Inflammatory macrophage treated with lipopolysaccharide for 1 hour (primary cell): ENCODE measurements at places on chromosomes 2 and 18.
A peak's percentile ranks its signal among the peaks of the same experiment; 100 is the strongest.

GRCh38 chr18:47788621-47789020 is 141.8 kb downstream of the SMAD2 start:
- DNase-seq, result peak; percentile 10

DNA sequence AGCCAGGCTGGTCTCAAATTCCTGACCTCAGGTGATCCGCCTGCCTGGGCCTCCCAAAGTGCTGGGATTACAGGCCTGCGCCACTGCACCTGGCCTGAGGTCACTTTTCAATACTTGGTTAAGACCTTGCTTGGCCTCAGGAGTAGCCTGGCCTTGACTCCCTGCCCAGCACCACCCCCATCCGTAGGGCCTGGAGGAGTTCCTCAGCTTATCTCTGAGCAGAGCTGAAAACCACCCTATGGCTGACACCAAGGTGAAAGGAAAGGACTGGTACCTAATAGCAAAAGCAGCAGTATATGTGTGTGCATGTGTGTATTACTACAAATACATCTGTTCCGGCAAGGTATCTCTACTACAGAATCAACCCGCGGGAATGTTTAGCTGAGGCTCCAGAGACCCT is 56.0 kb downstream of the STEAP3 start:
- no peak for DNase-seq

GRCh38 chr18:38174173-38174572 is 608.6 kb upstream of the CELF4 start:
- no peak for DNase-seq

- DNase-seq, result no peak
Measured at GRCh38 chr2:68193787-68194372, 36.2 kb downstream of the PNO1 start.

- no peak for DNase-seq
Measured at GRCh38 chr2:42198466-42198865, 29.3 kb downstream of the EML4 start.

DNA sequence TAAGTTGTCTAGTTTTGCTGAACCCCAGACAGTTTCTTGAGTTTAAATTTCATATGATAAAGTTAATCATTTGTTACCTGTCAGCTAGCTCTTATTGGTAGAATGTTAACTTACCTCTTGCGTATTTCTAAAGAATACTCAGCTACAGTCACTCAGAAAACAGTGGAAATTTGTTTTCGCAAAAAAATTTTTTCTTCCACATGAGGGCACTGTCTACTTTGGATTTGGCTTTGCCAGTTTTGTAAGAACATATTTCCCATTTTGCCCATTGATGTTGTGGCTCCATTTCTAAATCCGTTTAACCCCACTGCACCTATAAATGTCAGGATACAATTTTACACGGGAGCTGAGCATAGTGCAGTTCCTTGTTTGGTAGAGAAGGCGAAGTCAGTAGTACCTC is 19.1 kb upstream of the GCFC2 start:
- DNase-seq, result no peak

DNA sequence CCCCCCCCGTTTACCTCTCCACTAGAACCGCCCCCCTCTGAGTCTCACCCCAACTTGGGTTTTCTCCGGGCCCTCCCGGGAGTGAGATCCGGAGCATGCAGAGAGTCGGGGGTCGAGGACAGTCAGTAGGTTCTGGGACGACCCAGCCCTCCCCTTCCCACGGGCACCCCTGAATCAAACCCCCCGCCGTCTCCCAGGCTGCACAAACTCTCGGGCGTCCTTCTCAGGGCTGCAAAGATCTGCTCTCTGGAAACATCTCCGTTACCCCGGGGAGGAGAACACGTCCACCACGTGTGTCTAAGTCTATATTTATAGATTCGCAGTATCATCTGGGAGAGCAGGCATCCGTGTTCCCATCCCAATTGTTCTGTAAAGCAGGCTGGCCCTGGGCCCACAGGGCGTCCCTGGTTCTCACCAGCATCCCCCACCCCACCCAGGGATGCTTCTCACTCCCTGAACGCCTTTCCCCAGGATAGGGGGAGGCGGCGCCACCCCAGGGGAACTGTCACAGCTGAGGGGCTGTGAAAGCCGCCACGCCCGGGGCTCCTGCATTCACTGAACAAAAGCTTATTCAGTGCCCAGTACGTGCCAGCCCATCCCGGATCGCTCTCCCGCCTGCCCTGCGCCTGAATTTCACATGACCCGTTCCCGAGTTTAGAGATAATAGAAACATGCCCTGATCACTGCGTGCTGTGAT is 765 bp upstream of the DIPK1C start:
- no peak for DNase-seq

DNA sequence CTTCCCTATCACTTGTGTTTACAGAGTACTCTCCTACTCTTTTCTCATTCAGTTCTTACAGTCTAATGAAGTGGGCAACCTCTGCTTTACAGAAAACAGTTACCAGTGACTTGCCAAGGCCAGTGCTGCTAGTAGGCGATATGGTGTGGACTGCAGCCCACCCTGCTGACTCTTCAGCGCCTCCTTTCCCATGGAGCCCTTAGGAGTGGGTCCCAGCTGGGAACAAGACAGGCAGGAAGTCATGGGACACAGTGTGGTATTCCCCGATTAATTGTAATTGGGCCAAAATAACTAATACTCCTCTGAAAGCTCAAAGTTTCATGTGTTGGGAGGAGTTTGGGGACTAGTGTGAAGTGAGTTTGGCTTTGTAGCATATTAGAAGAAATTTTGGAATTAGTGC is 120.1 kb upstream of the EML6 start:
- DNase-seq, result no peak

- DNase-seq, result peak; percentile 68
Measured at GRCh38 chr2:8472545-8473323, 209.1 kb upstream of the ID2 start.

DNA sequence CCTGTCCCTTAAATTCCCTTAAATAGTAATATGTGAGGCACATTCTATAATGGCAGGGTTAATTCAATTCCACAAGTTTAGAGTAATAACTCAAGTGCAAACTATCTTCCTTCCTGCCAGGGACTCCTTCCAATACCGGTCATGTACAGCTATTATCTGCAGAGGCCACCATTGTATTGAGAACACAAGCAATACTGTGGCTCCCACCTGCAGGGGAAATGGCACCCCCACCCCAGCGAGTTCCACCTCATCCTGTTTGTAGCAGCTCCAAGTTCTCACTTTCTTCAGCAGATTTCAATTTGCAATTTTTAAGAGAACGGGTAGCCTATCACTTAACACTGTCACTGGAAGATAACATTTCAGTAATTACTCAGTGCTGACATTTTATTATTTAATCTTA is 172.1 kb upstream of the PID1 start:
- no peak for DNase-seq

DNA sequence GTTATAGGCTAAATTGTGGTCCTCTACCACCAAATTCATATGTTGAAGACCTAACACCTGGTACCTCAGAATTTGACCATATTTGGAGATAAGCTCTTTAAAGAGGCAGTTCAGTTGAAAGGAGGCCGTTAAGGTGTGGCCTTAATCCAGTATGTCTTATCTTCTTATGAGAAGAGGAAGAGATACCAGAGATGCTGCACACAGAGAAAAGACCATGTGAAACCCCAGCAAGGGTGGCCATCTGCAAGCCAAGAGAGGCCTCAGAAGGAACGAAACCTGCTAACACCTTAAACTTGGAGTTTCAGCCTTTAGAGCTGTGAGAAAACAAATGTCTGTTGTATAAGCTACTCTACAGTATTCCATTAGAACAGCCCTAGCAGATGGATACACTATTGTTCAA is 528.1 kb upstream of the DCC start:
- no peak for DNase-seq

- DNase-seq, result no peak
Measured at GRCh38 chr18:12751891-12752290, 49.0 kb downstream of the PSMG2 start.

DNA sequence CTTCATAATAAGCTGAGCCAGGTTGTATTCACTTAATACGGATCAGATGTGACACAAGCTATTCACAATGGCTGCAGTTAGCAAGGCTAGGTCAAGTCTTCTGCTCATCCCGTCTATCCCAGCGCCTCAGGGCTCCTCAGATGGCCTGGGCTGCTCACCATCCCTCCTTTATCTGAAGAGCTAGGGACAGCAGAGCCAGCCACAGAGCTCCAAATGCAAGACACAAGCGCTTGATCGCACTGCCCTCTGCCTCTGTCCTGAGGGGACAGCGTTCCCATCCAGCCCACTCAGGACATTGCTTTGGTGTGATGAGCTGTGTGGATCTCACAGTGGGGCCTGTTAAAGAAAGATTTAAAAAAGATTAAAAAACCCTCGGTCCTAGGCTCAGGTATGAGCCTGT is 254.4 kb upstream of the HS6ST1 start:
- DNase-seq, result no peak

DNA sequence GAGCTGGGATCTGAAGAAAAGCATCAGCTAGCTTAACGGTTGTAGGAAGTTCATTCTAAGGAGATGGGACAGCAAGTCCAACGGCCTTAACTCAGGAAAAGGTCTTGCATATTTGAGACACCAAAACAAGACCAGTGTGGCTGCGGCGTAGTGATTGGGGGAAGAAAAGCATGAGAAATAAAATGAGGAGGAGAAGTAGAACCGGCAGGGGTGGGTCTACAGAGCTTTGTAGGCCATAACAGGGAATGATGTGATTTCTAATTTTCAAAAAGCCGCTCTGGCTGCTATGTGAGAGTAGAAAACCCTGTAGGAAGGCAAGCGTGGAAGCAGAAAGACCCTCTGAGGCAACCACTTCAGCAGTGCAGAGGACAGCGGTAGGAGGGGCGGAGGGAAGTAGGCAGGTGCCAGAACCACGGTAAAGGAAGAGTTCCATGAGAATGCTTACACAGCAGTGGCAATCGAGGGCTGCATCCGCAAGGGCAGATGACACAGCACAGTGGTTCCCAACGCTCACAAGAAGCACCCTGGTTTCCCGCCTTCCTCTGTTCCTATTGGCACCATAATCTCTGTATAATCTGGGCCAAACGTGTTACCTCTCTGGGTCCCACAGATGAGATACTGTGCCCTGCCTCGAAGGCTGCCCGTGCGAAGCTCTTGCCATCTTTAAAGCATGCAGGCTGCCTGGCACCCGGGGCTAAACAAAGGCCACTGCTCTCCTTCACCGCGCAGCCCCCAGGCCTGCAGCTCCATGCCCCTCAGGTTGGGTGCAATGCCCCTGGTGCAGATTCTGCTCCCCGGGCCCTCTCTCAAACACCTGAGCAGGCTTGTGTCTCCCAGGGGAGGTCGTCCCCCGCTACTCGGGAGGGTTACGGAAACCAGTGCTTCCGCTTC is 795 bp downstream of the ANKRD39 start:
- DNase-seq, result no peak

DNA sequence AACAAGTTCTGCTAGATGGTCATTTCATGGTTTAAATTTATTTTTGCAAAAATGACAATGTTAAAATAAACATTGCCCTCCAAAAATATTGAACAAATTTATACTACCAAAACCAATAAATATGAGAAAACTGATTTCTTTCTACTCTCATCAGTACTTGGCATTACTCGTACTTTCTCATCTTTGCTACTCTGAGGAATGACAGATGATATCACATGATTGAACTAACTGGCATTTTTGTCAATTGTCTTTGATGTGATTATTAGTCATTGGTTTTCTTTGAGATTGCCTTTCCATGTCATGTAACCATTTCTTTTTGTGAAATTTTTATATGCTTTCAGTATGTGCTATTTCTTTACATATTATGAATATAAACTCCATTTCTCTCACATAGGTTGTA is 167.0 kb upstream of the ITGA4 start:
- no peak for DNase-seq

DNA sequence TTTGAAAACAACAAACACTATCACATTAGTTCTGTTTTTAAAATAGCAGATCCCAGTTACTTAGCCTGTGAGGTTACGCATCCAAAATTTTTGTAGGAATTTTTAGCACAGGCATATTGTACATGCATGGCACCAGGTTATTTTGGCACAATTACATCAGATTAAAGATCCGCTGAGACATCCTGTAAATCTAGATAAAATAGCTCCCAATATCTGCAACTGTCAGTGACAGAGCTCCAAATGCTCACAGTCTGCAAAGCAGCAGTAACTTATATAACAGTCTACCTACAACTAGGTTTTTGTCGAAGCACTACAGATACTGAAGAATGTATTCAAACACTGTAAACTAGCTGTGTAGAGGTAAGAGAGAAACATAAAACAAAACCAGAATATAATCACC is 200.7 kb upstream of the KCNH7 start:
- DNase-seq, result no peak

- no peak for DNase-seq
Measured at GRCh38 chr18:39638224-39638623, 2072.6 kb upstream of the CELF4 start.

GRCh38 chr2:144642131-144642530 is 122.2 kb upstream of the ZEB2 start:
- no peak for DNase-seq

DNA sequence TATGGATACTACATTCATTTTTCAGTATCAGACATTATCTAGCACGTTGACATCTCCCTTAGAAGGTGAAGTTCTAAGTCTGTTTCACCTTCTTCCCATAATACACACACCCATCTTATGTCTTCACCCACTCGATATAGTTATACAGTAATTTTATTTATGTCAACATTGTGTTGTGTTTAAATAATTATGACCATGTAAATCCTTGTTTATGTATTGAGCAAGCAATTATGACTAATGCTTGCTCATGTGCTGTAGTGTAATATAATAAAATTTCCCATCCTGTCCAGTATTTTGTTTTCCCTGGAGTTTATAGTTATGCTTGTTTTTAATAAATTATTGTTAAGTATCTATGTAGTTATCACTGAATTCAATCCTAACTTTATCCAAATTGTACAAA is 163.2 kb downstream of the MTX2 start:
- no peak for DNase-seq

DNA sequence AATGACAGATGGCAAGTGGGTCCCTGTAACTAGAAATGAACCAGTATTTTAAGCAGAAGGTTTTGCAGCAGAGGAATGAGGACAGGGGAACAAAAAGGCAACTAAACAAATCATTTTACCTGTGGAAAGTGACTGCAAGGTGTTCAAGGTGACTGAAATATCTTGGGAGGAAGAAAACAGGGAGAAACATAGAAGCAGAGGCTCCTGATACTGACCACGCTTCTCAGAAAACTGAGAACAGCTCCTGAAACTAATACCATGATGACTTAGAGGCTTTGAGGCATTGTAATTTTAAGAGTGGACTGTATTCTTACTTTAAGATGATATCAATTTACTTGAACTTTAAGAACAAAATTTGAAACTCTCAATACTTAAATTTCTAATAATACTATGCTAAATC is at the start of gene DYTN:
TSS of gene DYTN (minus strand) at position 101 of the 400 bp plus-strand sequence. CDS start 117 bp downstream, outside the sequence.
- no peak for DNase-seq

- DNase-seq, result no peak
Measured at GRCh38 chr2:231294116-231294515, 95.7 kb downstream of the ARMC9 start.

DNA sequence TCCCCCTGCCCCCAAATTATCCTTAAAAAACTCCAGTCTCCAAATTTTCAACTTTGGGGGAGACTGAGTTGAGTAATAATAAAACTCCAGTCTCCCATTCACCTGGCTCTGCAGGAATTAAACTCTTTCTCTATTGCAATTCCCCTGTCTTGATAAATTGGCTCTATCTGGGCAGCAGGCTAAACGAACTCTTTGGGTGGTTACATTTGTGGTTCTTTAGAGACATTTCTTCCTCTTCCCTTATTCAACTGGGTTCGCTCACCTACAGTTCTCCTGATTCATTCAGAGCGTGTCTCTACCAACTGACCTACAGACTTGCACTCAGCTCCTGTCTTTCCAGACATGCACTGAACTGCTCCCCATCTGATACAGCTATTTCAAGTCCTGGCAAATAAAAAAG is 17.1 kb upstream of the SOCS6 start:
- no peak for DNase-seq
